Testis (tissue), 5 donors: ENCODE measurements at places on chromosomes 13 and 19. TPM values are rescaled to one million over a fixed set of nuclear protein-coding genes. Genes with fewer than 3 reads are reported as not detected.

- no peak for DNase-seq
Observed at GRCh38 chr19:11452620-11453310, 17.3 kb downstream of the PRKCSH start.

DNA sequence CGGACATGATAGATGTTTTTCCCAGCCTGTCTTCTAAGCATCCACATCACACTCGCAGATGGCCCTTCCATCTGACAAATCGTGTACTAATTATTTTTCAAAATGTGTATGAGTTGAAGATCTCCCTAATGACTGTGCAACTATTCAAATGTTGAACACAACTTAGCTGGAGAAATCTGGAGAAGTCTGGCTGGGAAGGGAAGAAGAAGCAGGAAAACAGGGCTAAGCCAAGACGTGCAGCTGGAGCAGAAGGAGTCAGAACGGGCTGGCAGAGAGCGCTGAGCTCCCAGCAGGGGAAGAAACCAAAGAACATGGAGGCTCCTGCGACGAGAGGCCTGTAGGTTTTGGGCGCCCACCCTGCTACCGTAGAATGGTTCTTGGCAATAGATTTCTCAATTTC, 13.2 kb upstream of the LATS2 start:
- peak; percentile 46 for DNase-seq

Gene ZNF93
- total RNA-seq = 14.1 TPM

DNA sequence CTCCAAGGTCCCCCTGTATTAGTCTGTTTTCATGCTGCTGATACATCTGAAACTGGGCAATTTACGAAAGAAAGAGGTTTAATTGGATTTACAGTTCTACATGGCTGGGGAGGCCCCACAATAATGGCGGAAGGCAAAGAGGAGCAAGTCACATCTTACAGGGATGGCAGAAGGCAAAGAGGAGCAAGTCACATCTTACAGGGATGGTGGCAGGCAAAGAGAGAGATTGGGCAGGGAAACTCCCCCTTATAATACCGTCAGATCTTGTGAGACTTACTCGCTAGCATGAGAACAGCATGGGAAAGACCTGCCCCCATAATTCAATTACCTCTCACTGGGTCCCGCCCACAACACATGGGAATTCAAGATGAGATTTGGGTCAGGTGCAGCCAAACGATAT, 50.0 kb upstream of the FARP1 start:
- no peak for DNase-seq

DNA sequence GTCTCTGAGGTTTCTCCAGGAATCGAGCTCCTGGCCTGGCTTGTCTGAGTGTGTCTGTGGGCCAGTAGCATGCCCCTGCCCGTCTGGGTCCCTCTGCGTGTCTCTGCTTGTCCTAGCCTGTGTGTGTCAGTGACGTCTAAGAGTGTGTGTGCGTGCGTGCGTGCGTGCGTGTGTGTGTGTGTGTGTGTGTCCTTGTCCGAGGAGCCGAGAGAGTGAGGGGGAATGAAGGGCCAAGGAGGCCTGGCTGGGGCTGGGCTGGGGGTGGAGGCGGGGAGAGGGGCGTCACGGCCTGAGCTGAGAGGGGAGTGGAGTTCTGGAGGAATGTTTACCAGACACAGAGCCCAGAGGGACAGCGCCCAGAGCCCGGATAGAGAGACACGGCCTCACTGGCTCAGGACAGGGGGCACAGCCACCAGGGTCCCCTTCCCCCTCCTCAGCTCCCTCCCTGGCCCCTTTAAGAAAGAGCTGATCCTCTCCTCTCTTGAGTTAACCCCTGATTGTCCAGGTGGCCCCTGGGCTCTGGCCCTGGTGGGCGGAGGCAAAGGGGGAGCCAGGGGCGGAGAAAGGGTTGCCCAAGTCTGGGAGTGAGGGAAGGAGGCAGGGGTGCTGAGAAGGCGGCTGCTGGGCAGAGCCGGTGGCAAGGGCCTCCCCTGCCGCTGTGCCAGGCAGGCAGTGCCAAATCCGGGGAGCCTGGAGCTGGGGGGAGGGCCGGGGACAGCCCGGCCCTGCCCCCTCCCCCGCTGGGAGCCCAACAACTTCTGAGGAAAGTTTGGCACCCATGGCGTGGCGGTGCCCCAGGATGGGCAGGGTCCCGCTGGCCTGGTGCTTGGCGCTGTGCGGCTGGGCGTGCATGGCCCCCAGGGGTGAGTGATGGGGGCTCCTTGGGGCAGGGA, at the start of gene AXL:
AXL (plus strand) TSS at position 609 of the 893 bp plus-strand sequence; CDS start at position 779, 170 bp downstream.
- peak; percentile 83 for DNase-seq

- DNase-seq = peak; percentile 88
Observed at GRCh38 chr19:56538761-56539263, at the start of gene ZFP28. TSS of gene ZFP28 (plus strand) at chr19:56538948. CDS start at chr19:56539019, 71 bp downstream.

- DNase-seq = no peak
Observed at GRCh38 chr13:29453617-29454011, 141.9 kb downstream of the SLC7A1 start.

- DNase-seq = peak; percentile 72
Observed at GRCh38 chr13:42041684-42042035, 6.8 kb upstream of the DGKH start.

- no peak for DNase-seq
Observed at GRCh38 chr19:47614021-47614295, 5.0 kb downstream of the BICRA start.

Gene CLEC17A
- 1.3 TPM for total RNA-seq

- DNase-seq = no peak
Observed at GRCh38 chr13:66313413-66313812, 916.7 kb downstream of the PCDH9 start.

Gene TMPRSS9
- total RNA-seq = 8.4 TPM

DNA sequence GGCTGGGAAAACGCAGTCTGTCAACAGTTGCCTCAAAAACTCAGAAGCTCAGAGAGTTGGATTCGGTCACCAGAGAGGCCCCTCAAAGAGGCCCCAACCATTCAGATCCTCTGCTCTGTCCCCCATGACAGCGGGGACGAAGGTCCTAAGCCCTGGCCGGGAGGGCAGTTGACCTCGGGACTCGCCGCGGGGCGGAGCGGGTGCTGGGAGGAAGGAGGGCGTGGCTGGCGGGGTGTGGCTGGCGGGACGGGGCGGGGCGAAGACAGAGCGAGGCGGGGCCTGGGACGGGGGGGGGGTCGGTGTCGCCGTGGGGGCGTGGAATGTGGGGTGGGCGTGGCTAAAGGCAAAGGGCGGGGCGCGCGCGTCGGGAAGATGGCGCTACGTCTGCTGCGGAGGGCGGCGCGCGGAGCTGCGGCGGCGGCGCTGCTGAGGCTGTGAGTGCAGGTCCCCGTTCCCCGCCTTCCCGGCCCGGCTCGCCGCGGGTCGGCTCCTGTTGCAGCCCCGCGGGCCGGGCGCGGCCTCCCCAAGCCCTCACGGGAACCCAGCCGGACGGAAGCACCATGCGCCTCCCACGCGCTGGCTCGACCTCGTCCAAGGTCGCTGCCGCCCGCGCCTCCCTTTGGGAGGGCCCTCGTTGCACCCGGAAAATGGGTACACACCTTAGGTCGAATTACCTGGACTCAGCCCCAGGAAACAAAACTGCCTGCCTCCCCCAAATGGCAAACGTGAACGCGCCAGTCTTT, 105.2 kb downstream of the TM9SF2 start:
- peak; percentile 93 for DNase-seq

Gene LDLR
- total RNA-seq = 12.5 TPM

Gene PRODH2
- total RNA-seq = 0.99 TPM

- DNase-seq = no peak
Observed at GRCh38 chr13:50893211-50893852, 16.3 kb upstream of the RNASEH2B start.

GRCh38 chr13:43786766-43787517, at the start of gene ENOX1:
TSS of gene ENOX1 (minus strand) at chr13:43786972.
- peak; percentile 84 for DNase-seq

GRCh38 chr13:80374444-80374843, 33.5 kb upstream of the SPRY2 start:
- DNase-seq = peak; percentile 62

DNA sequence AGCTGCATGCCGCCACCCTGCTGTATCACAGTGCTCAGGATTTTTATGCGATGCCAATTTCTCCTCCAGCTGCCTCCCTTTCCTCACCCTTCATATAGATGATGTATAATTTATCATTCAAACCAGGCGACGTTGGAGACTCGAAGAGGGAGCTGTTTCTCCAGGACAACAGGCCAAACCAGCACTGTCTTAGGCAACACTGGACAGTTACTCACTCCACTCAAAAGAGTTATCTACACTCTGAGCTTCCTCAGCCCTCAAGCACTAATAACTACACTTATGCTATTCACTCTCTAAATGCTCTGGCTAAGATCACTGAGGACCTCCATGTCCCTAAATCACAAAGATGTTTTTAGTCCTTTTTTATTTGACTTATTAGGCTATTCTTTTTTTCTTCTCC, 87.3 kb upstream of the RFC3 start:
- no peak for DNase-seq
